ENCODE measurements at places on chromosomes 6 and 20.

DNA sequence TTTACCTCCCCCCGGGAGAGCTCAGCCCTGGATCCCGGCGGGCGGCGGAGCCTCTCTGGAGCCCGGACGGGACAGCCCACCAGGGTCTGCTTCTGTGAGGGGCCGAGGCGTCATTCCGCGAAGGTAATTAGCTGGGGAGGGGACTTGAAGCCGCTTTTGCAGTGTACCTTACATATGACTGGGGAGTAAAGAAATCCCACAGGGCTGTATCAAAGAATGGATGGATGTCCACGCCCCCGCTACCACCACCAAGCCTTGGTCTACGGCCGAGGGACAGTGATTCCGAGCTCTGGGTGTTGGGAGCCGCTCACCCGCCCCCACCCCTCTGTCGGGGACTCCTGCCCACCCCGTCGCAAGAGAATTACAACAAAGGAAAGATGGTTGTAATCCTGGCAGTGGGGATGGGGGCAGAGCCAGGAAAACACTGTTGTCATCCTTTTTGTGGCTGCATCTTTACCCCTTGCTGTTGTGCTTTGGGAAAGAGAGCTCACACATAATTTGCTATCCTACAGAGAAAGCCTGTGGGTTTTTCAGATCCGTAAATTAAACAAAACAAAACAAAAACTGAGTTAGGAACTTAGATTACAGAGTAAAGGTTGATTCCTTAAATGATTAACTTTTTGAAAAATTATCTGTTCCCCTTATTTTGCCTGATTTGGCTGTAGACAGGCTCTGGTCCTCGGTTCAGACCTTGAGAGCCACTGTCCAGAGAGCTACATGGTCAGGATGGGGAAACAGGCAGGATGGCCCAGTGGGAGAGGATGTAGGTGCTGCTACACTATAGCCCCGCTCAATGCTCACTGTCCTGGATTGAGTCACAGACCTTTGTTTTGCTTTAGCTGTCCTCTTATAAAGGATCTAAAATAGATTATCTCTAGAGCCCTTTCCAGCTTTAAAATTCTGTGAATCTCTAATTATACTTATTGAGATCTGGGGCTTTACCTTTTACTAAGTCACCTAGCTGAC lies 997 bp upstream of the FBXO30 start:
- DNase-seq = no peak

- DNase-seq = no peak
Measured at GRCh38 chr6:55836945-55837344, 38.4 kb downstream of the BMP5 start.

DNA sequence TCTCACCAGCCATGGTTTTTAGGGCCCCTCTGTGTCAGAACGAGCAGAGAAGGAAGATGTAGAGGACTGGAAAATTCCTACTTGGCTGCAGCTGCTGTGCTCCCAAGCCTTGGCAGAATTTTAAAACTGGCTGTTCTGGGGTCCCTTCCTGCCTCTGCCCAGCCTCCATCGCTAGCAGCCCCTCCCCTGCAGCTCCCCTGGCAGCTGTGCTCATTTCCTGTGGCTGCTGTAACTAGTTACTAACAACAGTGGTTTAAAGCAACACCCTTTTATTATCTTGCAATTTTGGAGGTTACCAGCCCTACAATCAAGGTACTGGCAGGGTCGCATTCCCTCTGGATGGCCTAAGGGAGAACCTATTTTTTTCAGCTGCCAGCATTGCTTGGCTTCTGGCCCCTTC lies 3.7 kb upstream of the CST11 start:
- DNase-seq = no peak

DNA sequence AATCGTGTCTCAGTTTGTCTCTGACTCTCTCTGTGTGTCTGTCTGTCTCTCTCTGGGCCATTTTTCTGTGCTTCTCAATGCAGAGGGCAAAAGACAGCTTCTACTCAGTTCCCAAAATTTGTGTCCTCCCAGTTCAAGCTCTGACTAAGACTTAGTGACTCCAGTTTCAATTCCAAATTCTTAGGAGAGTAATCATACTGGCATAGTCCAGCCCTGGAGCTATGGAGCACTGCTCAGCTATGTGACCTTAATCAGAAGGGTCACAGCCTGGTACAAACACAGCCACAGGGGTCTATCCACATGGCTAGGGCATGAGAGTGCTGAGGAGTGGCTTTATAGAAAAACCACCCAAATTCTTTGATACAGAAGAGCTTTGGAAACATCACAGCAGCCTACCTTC lies 91.9 kb downstream of the FOXF2 start:
- no peak for DNase-seq

GRCh38 chr6:43593938-43594337 lies 18.0 kb downstream of the POLH start:
- DNase-seq = no peak

DNA sequence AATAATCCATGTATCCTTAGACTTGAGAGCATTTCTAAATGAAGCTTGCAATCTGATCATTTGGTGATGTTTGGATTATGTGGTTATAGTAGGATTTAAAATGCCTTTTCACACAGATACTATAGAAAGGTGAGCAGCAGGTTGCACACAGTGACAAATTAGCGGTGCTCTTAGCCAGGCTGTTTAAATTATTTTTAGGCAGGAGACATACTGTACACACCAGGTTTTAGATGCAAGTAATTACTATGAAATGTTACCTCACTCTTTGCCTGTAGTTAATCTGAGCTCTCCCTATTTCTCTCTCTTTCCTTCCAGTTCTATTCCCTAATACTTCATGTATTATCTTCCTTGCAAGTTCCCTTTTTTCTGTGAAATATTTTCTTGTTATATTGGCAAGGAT lies 191.7 kb downstream of the RIMS1 start:
- no peak for DNase-seq

DNA sequence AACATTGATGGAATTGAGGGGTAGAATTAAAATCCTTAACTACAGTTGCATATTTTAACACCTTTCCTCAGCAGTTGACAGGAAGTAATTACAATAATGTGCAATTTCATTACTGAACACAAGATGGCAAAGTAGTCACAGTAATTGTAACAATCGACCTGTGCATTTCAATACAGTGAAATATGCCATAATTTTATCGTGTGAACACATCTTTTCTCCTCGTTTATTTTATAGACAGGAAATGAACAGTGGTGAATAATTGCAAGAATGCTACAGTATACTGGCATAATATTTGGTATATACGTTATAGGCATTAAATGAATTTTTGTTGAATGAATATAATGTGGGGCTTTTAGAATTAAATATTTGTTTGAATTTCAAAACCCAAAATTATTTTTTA lies 25.0 kb downstream of the CYB5R4 start:
- no peak for DNase-seq

GRCh38 chr20:49313283-49313682 lies 35.4 kb upstream of the ZNFX1 start:
- DNase-seq = no peak

DNA sequence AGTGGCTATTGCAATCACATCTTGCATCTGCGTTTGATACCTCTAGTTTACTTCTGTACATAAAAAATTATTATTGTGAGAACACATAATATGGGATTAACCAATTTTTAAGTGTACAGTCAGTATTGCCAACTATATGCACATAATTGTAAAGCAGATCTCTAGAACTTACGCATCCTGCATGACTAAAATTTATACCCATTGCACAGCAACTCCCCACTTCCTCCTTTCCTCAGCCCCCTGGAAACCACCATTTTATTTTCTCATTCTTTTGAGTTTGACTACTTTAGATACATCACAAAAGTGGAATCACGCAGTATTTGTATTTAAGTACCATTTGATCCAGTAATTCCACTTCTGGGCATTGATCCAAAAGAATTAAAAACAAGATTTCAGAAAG lies 19.3 kb upstream of the OPN5 start:
- no peak for DNase-seq

GRCh38 chr6:105235155-105235554 lies 55.3 kb upstream of the POPDC3 start:
- DNase-seq = no peak

DNA sequence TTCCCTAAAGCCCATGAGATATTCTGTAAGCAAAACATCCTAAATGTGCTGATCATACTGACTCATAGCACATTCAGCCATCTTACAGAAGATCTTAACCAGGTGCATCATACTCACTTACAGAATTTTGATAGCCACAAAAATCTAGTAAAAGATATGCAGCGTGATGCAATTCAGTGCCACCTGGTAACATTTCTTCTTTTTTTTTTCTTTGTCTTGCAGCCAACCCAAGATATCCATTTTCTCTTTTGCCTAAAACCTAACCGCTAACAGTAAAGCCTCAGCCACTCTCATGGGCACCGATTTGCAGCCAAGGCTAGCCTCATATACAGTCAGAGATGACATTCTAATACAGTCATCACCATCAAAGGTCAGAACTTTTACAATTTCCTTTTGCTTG lies 293.3 kb downstream of the HACE1 start:
- DNase-seq = no peak

DNA sequence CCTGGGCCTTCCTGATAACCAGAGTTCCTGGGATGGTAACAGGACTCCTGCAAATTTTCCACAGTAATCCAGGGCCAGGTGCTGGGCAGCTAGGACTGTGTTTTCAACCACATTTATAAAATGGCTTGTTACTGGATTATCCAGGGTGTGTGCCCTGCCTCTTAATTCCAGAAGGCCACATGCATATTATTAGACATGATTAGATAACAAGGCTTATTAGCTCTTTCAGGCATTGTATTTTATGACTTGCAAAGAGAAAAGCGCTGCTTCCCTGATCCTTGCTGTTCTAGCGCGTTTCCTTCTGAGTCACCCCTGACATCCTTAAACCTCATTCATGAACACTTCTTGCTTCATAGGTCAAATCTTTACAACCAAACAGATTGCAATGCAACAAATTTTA lies 208.6 kb downstream of the UST start:
- no peak for DNase-seq

- no peak for DNase-seq
Measured at GRCh38 chr6:99362678-99363268, 13.3 kb upstream of the FAXC start.

DNA sequence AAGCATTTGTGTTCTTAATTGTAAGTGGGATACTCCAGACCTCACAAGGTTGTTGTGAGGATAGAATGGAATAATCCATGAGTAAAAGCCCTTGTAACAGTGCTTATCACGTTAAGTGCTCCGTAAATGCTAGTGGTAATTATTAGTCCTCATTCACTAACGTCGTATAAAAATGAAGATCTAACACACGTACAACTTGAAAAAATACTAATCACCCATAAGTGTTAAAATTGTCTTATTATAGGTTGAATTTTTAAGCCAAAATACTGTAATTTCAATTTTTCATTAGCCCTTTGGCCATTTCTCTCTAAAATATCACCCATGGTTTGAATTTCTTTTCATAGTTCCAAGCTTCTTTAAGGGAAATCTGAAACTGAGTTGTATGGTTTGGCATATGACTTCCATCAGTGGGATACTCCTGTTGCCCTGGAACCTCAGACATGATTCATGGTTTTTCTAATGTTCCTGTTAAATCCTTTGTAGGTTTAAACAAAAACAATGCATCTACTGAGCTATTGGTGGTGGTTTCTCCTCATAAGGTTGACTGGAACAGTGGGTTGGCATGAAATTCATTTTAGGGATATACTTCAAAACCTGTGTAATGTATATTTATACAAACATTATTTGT lies 19.1 kb downstream of the XRN2 start:
- DNase-seq = no peak

GRCh38 chr6:36692220-36692619 lies 5.4 kb upstream of the RAB44 start:
- DNase-seq = no peak

- DNase-seq = no peak
Measured at GRCh38 chr6:128427139-128427538, 93.3 kb downstream of the PTPRK start.

DNA sequence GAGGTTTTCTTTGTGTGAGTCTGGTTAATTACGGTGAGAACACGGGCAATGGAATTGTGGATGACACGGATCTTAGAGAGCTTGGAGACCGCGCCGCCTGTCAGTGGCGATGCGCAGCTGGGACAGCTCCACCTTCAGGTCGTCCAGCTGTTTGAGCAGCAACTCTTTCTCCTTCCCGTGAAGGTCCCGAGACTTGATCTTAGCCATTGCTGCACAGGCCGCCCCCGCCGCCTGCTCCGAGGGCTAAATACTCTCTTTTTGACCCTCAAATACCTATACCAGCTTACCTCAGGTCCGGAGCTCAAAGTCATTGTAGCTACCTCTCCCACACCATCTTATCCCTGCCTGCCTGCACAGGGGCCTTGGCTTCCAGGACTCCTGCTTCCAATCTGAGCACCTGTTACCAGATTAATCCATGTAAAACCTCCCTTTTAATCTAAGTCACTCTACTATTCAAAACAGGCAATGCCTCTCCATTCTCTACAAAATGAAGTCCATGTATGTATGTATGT lies 100.2 kb downstream of the PREP start:
- no peak for DNase-seq

- DNase-seq = no peak
Measured at GRCh38 chr6:157823001-157823527, at the start of gene SNX9. Gene SNX9, plus strand, starts transcription at chr6:157823246. Its CDS starts 189 bp downstream, at chr6:157823435.

DNA sequence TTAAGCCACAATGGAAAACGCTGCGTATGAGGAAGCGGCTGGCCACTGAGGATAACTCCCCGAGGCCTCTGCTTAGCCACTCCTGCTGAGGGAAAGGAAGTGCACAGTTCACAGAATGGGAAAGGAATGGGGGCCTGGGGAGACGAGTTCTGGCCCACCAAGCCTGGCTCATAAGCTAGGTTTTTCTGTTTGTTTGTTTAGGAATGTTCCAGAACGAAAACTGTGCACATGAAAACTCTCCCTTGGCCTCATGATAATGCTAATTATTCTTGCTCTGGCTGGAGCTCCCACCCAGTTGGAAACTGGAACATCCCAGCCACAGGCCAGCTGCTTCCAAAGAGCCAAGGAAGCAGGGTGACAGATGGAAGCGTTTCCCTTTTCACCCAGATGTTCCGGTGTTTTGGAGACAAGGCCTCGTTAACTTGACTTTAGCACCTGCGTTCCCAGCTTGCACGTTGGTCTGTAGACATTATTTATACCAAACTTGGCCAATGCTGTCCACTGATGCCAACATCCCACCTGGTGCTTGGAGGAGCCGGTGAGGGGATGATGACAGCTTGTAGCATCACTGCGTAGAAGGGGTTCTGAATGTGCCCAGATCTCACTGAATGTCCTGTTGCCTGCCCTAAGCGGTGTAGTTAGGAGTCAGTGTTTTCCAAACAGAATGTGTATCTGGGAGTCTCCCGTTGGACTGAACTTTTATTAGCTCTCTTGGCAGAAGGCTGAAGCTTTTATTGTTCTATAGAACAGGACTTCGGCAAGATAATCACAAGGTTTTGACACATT lies 34.5 kb downstream of the APCDD1L start:
- no peak for DNase-seq

Data from stimulated activated CD8-positive, alpha-beta memory T cell treated with anti-CD3 and anti-CD28 coated beads, Interleukin-4, amount 100 ng/mL, for 4 hours (primary cell).